ENCODE measurements at places on chromosomes 7 and 10. TPM values are rescaled to one million over a fixed set of nuclear protein-coding genes. Genes with fewer than 3 reads are reported as not detected.
A peak's percentile ranks its signal among the peaks of the same experiment; 100 is the strongest.

ANXA8L1 gene
- 185 TPM for total RNA-seq

GRCh38 chr7:95534796-95535195 lies 49.1 kb downstream of the ASB4 start:
- no peak for DNase-seq

DNA sequence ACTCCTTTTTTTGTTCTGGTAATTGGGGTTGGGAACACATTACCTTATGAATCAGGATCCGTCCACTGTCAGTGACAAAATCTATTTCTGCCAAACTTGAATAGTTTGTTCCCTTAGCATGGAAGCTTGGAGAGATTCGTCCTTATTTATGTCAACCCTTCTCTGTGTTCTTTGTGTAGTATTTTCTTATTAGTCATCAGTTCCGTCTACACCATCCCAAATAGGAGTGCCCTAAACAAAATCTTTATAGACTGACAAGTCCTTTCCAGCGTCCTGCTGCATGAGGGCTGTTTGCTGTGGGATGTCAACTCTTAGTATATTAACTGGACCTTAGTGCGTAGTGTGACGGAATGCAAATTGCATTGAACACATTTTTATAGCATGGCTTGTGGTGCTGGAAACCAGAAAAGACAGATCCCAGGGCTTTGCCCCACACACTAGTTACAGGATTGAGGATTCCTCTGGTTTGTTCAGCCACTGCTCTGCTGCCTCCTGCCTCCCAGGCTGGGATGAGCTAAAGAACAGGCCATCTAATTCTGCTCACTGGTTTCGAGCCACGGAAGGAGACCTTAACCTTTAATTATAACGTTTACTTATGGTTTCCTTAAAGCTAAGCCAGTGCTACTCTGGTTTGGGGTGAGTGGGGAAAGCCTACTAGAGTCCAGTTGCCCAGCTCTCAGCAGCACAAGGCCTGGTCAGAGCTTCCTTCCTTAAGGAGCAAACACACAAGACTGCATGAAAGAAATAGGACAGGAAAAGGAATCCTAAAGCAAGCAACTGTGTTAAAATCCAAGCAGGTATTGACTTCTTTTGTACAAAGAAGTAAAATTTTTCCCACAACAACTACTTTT lies 194.4 kb downstream of the CCSER2 start:
- DNase-seq, result no peak

GDF10 gene
- total RNA-seq, result not detected

AGAP5 gene
- 13.4 TPM for total RNA-seq

DNA sequence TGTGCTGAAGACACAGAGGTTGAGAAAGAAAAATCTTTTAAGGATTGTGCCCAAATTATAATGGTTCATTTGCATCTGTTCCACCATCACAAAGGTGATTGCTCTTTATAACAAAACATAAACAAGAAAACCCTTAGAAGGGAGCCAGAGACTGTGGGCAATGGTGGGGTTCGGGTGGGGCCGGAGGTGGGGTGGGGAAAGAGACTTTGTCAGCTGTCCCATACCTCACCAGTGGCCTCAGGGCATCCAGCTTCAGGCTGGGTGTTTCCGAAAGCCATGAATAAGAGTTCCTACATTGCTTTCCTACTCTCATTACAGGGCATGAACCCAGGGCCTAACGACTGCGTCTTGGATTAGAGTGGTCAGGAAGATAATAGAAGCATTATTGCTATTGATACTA lies 227.9 kb downstream of the PHTF2 start:
- no peak for DNase-seq

DNA sequence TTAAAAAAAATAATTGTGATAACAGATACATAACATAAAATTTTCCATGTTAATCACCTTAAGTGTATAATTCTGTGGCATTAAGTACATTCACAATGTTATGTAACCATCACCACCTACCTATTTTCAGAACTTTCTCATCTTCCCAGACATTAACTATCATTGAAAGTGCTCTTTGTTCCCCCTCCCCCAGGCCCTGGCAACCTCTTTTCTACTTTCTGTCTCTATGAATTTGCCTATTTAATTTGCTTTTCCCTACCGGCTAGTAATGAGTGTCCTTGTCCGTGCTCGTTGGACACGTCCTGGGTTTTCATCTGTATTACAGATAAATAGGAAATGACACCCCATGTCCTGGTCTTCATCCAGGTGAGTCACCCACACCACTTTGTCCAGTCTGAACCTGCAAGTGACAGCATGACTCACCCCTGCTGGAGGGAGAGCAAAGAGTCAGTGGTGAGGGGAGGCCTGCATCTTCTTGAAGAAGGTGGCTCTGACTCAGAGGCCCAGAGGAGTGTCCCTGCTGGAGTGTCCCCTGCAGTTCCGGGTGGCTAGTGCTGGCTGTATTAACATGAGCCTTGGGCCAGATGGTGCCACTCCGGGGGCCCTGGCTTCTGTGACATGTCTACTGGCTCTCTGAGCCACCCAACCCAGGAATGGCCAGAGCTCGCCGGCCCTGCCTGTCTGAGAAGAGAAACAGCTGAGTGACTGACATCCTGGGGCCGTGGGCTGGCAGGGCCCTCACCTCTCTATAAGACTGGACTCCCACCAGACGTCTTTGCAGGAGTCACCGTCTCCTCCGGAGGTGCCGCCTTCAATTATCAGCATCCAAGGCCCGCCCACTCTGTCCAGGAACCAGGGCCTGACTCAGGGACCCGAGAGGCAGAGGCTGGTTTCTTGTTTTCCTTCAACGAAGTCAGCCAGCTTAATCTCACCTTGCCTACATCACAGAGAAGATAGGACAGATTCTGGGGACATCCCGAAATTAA lies 503.2 kb upstream of the MKI67 start:
- DNase-seq, result peak; percentile 3

ZNF736 gene
- total RNA-seq, result 20.8 TPM

DNA sequence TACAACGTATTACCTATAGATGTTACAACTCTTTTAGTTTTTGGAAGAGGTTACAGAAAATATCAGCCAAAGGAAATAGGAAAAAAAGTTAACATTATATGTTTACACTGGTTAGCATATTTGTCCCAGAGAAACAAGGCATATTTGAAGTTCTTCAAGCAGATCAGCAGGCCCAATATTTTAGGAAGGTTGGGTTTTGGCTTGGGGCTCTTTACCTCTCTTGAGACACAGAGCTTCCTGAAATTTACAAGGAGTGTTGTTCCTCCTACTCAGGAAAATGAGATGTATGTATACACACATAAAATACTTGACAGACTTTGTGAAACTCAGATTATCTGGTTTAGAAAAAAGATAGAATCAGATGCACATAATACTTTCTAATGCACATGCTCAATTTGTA lies 323.6 kb downstream of the HGF start:
- DNase-seq, result no peak

GRCh38 chr7:1176891-1177373 lies 16.9 kb upstream of the ZFAND2A start:
- DNase-seq, result peak; percentile 67
